Stimulated activated CD4-positive, alpha-beta T cell treated with anti-CD3 and anti-CD28 coated beads, Interleukin-1b, Interleukin-23, amount 100 ng/mL, for 1 hour (primary cell): ENCODE measurements at places on chromosomes 12 and 14.

DNA sequence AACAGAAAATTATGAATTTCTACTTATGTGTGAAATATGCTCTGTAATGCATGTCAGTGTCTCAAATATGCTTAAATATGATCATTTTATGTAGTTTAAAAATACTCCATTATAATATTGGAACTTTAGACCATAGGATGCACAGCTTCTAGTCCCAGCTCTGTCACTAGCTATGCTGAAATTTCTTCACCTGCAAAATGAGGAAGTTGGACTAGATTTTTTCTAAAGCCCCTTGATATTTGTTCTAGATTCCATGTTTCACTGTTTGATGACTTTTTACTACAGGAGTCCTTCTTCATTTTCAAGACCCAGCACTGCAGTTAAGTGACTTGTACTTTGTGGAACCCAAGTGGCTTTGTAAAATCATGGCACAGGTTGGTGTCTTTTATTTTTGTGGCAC is 90.1 kb downstream of the LRRK2 start:
- DNase-seq = no peak

GRCh38 chr12:113900716-113901115 is 65.4 kb downstream of the RBM19 start:
- no peak for DNase-seq

DNA sequence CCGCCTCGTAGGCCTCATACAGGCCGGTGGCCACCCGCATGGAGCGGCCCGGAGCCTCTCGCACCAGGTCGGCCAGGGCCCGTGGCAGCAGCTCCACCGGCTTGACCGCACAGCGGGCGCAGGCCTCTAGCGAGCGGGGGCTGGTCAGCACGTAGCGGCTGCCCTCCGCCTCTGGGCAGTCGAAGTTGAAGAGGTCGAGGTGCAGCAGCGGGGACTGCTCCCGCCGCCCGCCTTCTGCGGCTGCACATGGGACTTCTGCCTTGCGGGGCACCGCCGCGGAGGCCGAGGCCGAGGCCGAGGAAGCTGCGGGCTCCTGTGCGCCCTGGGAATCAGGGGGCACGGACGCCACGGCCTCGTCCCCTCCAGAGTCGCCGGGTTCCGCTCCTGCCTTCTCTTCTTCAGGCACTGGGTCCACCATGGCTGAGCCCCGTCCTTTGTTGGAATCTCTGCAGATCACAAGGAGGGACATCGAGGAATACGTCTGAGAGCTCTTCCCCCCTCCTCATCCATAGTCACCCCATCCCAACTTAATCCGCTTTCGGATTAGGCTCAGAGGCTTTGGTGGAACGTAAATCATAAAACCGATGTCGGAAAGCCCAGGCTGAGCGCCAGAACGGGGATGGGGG is 1.4 kb downstream of the CCDC177 start:
- DNase-seq = no peak

DNA sequence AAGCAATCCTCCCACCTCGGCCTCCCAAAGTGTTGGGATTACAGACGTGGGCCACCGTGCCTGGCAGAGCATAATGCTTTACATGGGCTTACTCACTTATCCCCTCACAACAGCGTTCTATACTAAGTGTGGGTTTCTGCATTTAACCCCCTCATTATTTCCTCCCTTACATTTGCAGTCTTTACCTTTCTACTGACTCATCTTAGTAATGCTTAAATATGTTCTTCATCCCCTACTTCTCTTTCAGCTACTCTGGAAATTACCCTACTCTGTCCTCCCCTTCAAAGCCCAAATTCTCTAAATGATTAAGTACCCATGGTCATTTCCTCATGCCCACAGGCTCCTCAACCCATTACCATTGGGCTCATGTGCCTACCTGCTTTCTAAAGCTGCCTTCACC is 40.7 kb downstream of the NKX2-1 start:
- no peak for DNase-seq

DNA sequence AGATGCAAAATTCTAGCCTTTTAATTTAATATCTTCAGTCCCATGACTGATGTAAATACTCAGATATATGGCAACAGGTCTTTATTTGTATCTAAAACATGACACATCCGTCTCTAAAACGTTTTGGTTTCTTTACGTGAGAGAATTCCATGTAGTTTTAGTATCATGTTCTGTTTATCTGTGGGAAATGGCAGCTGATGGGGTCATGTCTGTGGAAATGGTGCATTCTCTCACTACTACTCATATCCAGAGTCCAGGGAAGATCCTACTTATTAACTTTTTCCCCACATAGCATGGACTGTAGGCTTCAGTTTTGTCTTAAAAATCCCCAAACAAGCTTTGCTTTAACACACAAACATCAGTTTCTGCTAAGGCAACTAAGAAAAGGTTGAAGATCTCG is 53.8 kb downstream of the SPTLC2 start:
- DNase-seq = no peak

DNA sequence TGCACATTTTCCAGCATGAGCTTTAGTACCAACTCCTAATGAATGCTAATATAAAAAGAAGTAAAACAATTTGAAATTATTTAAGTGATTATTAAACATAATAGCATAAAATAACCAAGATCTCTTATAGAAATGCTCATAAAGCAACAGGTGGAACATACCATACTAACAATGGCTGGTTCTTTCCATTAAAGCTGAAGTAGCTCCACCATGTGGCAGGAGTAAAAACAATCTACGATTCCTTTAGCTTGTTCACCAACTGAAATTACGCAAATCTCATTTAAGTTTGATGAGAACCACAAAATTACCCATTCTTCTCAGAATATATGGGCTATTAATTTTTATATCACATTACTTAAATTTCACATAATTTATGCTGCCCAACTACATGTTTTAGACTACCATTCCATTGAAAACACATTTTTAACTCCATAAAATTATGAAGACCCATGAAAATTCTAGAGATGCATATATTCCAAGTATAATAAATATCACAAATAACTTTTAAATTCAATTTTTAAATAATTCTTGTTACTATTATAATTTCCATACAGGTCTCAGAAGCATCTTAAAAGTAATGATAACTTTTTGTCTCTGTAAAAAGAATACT is 213.6 kb downstream of the DAD1 start:
- no peak for DNase-seq

DNA sequence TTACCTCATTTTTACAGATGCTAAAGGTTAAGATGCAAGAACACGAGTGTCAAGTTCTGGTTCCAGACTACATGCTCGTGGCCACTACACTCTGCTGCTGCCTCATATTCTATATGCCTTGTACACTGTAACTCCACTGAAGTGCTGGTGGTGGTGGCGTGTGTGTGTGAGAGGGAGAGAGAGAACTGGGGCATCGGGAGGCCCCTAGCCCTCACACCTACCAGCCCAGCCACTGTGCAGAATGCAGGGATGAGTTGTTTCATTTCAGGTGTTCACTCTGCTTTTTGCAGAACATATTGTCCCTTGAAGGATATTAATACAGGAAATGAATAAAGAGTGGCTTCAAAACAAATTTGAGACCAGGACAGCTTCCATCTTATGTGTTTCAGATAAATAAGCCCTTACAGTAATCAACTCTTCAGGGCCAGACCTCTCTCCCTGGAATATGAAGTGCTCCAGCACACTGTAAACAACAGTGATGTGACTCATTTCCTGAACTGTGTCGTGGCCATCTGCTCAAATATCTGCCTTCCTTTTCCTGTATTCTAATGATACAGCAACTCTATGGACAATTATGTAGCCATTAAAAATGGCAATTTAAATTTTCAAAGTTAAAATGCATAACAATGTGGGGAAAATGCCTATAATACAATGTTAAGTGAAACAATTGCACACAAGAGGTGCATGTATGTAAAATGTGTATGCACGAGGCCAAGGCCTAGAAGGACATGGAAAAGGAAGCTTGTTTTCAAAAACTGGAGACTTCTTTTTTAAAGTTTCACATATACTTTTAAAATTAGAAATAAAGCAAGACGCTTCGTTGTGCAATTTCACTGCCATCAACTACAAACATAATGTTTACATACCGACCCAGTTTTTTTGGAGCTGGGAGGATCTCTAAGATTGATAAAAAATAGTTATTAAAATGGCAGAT is 215.4 kb downstream of the PELI2 start:
- no peak for DNase-seq

- no peak for DNase-seq
These were observed 34.5 kb downstream of the PLCZ1 start for GRCh38 chr12:18703321-18703720.
